Iris pigment epithelial cell (primary cell): ENCODE measurements at places on chromosomes 12 and 14.
A peak's percentile ranks its signal among the peaks of the same experiment; 100 is the strongest.

DNA sequence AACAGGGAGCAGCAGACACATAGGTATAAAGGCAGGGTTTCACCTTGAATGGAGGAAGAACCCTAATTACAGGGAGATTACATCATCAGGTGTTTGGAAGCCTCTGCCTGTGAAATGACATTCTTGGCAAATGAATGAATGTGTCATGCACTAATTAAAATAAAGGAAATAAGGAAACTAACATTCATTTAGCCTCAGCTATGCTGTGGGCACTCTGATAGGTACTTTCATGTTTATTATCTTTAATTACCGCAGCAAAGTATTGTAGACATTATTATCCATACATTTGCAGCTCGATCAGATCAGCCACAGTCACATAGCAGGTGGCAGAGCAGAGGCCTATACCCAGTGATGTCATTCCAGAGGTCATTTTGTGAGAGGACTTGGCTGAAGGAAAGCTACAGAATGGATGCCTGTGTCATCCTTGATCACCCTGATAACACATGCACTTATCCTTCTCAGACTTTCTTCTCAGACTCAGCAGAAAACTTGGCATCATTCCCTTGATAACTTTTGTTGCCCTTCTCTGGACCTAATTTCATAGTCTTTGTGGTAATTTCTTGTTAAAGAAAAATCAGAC, 18.4 kb downstream of the ZNF664 start:
- no peak for DNase-seq

DNA sequence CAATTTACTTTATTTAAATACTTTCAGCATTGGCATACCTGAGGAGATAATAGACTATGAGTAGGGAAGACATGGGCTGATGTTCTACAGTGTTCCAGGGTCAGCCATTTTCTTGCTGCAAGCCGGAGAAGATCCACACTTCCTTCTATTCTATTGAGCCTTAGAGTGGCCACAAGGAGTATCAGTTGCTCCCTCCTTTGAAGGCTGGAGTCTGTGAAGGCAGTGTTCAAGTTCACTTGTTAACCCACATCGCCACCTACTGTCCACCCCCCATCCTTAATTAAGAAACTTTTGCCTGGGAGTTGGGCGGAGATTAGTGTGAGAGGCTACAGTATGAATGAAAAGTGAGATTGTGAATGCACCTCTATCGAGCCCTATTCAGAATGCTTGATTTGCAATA, 666.6 kb downstream of the NRXN3 start:
- DNase-seq, result peak; percentile 59

GRCh38 chr14:79598339-79598738, 613.0 kb downstream of the DIO2 start:
- peak; percentile 84 for DNase-seq

- peak; percentile 97 for DNase-seq
Measured at GRCh38 chr12:69688471-69689427, 10.4 kb downstream of the BEST3 start.

DNA sequence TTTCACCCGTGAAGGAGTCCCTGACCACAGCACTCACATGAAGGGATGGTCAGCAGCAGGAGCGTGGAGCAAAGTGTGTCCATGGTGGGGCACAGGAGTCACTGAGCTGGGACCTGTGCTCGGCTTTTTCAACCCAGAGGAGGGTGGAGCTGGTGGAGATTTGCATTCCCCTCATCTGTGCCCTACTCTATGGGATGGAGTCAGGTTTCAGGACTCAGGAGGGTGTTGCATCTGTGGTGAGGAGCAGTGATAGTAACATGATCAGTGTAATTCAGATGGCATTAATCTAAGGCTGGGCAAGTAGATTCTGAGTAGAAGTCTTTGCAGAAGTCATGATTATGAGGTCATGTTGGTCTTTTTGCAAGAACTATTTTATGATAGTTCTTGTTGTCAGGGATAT, 511.9 kb downstream of the TMEM121 start:
- DNase-seq, result no peak

- no peak for DNase-seq
Measured at GRCh38 chr14:44700694-44701093, 193.6 kb upstream of the FSCB start.

- DNase-seq, result peak; percentile 30
Measured at GRCh38 chr14:74905595-74906142, 17.4 kb downstream of the RPS6KL1 start.

GRCh38 chr12:25960143-25960542, 1.7 kb downstream of the RASSF8 start:
- no peak for DNase-seq

DNA sequence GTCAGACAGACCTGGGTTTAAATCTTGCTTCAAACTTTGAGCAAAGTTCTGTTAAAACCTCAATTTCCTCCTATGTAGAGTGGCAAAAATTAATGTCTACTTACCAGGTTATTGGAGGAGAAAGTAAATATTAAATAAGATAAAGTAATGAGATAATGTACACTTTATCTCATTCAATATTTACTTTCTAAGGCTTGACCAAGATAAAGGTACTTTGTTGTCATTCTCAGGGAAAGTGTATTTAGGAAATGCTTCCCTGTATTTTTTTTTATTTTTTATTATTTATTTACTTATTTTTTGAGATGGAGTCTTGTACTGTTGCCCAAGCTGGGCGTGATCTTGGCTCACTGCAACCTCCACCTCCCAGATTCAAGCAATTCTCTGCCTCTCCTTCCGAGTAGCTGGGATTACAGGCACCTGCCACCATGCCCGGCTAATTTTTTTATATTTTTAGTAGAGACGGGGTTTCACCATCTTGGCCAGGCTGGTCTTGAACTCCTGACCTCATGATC, 4.7 kb downstream of the FAM161B start:
- DNase-seq, result no peak

DNA sequence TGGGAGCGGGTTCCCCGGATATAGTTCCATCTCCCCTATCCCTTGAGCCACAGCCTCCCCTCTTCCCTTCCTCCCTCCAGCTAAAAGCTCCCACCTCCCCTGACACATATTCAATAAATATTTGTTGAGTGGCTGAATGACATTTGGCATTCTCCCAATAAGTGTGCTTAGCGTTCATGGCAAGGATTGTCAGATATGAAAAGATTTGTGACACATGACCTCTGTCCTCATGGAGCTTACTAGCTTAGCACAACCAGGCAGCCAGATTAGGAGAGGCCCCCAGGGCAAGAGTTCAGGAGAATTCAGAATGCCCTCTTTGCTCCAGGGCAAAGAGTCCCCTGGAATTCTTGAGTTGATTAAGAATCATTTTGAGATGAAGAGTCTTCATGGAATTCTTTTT, 22.5 kb upstream of the SLC6A12 start:
- DNase-seq, result no peak

DNA sequence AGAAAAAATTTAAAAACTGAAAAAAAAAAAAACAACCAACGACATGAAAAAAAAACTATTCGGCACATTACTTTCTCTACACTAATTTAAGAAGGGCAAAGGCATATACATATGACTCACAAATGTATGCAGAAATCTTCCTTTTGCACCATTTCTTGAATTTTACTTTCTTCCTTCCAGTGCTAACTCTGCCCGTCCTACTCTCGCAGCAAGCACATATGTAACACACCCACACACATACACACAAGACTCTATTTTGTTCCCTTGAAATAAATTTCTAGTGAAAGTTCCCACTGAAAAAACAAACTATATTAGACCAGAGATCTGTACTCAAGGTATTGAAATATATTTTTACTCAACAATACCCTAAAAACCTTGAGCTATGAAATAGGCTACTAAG, 14.6 kb downstream of the BTG1 start:
- DNase-seq, result no peak

- no peak for DNase-seq
Measured at GRCh38 chr12:113934060-113934814, 31.9 kb downstream of the RBM19 start.

DNA sequence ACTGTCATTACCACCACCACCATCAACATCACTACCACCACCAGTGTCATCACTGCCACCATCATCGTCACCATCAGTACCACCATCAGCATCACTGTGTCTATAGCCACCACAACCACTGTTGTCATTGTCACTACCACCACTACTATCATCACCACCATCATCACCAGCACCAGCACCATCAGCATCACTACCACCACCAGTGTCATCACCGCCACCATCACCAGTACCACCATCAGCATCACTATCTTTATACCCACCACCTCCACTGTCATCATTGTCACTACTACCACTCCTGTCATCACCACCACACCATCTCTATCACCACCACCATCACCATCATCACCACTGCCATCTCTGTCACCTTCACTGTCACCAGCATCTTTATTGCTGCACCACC, 60.6 kb downstream of the BEGAIN start:
- no peak for DNase-seq

DNA sequence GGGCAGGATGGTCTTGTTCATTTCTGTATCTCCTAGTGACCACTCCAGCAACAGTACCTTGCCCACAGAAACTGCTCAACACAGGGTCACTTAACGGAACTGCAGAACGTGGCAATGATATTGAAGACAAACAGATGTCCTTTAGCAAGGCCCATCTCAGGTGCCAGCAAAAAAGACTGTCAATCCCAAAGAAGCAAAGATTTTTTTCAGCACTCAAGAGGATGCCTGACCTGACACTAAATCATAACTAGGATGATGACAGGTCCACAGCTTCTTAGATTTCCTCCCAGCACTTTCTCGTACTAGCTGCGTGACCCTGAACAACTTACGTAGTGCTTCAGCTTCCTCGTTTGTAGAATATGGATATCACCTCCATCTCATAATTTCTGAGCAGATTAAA, 39.4 kb downstream of the ATP2B1 start:
- no peak for DNase-seq

DNA sequence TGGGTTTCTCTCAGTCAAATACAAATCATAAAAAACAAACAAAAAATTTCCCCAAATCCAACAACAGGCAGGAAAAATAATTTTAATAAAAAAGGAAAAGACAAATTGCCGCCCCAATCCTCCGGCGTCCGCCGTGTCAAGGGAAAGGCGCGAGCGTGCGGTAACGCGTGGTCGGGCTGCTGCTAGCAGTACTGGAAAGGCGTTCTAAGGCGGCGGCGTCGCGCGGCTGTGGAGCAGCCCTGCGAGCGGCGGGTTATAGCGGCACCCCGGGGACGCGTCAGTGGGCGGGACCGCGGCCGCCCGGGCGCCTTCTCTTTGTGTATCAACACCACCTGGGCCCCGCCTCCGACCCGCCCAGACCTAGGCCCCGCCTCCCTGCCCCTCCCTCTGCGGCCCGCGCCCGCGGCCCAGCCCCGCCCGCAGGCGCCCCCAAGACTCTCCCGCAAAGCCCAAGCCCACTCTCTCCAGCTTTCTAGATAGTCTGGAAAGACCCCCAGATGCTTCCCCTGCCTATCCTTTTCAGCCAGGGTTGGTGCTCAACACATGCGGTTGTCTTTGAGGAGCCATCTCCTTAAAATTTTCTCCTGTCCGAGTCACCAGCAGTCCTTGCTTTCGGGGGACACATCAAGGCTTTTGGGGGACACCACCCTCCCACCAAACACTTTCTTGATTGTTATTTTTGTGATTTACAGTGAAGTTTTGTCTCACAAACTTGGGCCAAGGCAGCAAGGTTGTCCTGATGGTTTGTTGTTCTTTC, at the start of gene SLC38A2:
SLC38A2 (minus strand) TSS at position 230 of the 757 bp plus-strand sequence. CDS start 1,480 bp downstream, outside the sequence.
- peak; percentile 95 for DNase-seq

- DNase-seq, result no peak
Measured at GRCh38 chr12:10802587-10802986, at the start of gene TAS2R7. TAS2R7 (minus strand) TSS chr12:10802627; CDS start chr12:10802570, 57 bp downstream.

- peak; percentile 53 for DNase-seq
Measured at GRCh38 chr14:34872822-34873588, 2.2 kb downstream of the BAZ1A start.

GRCh38 chr12:49631336-49631907, 8.1 kb downstream of the PRPF40B start:
- DNase-seq, result no peak

DNA sequence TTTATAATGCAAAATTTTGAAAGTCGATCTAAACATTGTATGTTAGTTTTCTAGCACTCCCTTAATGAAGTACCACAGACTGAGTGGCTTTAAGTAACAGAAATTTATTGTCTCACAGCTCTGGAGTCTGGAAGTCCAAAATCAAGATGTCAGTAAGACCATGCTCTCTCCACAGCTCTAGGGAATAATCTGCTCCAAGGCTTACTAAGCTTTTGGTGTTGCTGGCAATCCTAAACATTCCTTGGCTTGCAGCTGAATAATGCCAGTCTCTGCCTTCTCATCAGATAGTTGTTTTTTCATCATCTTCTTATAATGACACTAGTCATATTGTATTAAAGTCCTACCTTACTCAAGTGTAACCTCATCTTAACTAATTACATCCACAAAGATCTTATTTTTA, 102.2 kb downstream of the RASSF9 start:
- peak; percentile 1 for DNase-seq

DNA sequence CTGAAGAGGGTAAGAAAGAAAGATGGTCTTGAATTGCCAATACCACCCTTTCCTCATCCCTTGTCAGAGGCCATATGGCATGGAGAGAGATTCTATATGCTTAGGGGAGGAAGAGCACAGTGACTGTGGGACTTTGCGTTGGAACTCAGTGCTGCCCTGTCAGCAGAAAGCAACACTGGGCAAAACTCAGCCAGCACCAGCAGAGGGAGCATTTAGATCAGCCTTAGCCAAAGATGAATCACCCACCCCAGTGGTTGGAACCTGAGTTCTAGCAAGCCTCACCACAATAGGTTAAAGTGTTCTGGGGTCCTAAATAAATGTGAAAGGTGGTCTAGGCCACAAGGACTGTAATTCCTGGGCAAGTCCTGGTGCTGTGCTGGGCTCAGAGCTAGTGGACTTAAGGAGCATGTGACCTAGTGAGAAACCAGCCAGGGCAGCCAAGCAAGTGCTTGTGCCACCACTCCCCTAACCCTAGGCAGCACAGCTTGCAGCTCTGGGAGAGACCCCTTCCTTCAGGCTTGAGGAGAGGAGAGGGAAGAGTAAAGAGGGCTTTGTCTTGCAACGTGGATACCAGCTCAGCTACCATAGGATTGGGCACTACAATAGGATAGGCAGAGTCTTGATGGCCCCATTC, 11.4 kb upstream of the BCAT1 start:
- peak; percentile 75 for DNase-seq

GRCh38 chr12:44379831-44380230, 496.3 kb downstream of the NELL2 start:
- no peak for DNase-seq

DNA sequence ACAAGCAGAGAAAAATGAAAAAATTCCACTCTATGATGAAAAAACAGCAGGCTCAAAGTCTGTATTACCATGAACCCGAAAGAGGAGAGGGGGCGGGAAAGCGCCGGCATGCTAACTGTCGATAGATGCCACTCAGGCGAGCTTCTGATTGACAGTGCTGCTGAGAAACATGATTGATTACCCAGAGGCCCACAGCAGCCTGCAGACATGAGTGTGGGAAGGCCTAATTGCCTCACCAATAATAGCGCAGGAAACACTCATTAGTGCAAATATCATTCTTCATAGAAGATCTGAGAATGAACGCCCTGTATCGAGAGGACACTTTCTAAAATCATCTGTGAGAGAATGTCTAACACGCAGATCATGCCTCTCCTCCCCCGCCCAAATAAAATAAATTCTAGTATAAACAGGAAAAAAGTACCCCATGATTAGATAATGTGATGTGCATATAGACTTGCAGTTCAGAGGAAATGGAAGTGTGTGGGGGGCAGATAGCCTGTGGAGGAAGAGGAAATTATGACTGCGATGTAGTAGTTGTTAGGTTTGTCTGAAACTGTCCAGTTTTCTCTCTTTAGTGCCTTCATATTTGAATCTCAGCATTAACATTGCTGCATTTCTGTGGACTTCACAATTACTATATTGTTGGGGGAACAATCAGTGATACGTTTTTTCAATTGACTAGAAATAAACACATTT, 15.6 kb downstream of the TPH2 start:
- DNase-seq, result no peak

- DNase-seq, result no peak
Measured at GRCh38 chr14:38056270-38056669, 151.4 kb upstream of the SSTR1 start.

- peak; percentile 51 for DNase-seq
Measured at GRCh38 chr12:42873401-42873800, 283.9 kb upstream of the PRICKLE1 start.
